LHCN-M2 (cell line): ENCODE measurements at places on chromosomes 1 and 21. TPM values are rescaled to one million over a fixed set of nuclear protein-coding genes. Genes with fewer than 3 reads are reported as not detected.

The SPTA1 gene
- total RNA-seq = not detected in 2 replicates

The GFI1 gene
- 0.06 and 0.11 TPM in 2 replicates for total RNA-seq

The PDZK1IP1 gene
- not detected in 2 replicates for total RNA-seq

The TNNI3K gene
- not detected in 2 replicates for total RNA-seq

The ACTL8 gene
- total RNA-seq = not detected in 2 replicates

The TPTE gene
- total RNA-seq = not detected in 2 replicates

The KCND3 gene
- total RNA-seq = not detected in 2 replicates

The CHI3L2 gene
- total RNA-seq = 0.83 and 2.2 TPM in 2 replicates

The FCRL1 gene
- total RNA-seq = not detected in 2 replicates

The HTR6 gene
- total RNA-seq = not detected in 2 replicates

The MSH4 gene
- not detected in 2 replicates for total RNA-seq

The CFAP74 gene
- not detected in 2 replicates for total RNA-seq

The CFAP57 gene
- total RNA-seq = not detected in 2 replicates

The LIN9 gene
- total RNA-seq = 12.3 and 12.7 TPM in 2 replicates

The RNF186 gene
- total RNA-seq = not detected in 2 replicates

The ERMAP gene
- total RNA-seq = 8.8 and 10.2 TPM in 2 replicates

The MLLT11 gene
- 16.9 and 17.2 TPM in 2 replicates for total RNA-seq

The MATN1 gene
- 0.06 and 0.32 TPM in 2 replicates for total RNA-seq

The RSPH1 gene
- total RNA-seq = not detected in 2 replicates

The OPTC gene
- total RNA-seq = not detected in 2 replicates

The CDC42BPA gene
- total RNA-seq = 29.8 and 38.2 TPM in 2 replicates

The SPAG17 gene
- total RNA-seq = not detected in 2 replicates
